ENCODE measurements at places on chromosomes 3 and 15.

DNA sequence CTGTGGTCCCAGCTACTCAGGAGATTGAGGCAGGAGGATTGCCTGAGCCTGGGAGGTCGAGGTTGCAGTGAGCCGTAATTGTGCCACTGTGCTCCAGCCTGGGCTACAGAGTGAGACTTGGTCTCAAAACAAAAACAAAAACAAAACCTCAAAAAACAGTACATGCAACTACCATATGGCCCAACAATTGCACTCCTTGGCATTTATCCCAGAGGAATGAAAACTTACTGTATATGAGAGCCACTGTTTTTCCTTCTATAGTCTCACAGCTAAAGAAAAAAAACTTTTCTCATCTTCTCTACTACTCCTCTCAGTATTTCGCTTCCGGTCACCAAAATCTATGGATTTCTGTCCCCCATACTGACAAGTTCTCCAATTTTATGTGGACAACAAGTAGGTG lies 84.3 kb downstream of the FLNB start:
- DNase-seq: no peak

DNA sequence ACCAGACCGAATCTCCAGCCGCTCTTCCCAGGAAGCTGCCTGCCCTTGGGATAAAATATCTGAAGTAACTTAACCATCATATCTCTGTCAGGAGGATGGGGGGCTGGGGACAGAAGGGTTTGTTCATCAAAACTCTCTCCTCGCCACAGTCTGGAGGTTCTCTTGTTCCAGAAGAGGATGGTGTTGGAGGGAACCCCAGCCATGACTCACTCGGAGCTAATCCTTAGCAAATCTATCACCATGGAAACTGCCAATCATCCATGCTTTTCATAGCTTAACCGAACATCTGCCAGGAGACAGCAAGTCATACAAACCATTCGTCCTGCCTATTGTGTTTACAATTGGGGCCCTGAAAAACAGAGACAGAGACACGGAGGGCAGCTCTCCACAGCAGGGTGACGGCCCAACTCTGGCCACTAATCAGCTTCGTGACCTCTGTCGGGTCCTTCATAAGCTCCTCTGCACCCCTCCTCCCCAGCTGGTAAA lies 73.8 kb upstream of the HEG1 start:
- no peak for DNase-seq

GRCh38 chr15:26065723-26066122 lies 202.6 kb upstream of the ATP10A start:
- DNase-seq: no peak

- no peak for DNase-seq
Observed at GRCh38 chr3:70729845-70730244, 417.4 kb upstream of the MDFIC2 start.

GRCh38 chr3:125194849-125195601 lies 17.5 kb downstream of the SLC12A8 start:
- DNase-seq: no peak

DNA sequence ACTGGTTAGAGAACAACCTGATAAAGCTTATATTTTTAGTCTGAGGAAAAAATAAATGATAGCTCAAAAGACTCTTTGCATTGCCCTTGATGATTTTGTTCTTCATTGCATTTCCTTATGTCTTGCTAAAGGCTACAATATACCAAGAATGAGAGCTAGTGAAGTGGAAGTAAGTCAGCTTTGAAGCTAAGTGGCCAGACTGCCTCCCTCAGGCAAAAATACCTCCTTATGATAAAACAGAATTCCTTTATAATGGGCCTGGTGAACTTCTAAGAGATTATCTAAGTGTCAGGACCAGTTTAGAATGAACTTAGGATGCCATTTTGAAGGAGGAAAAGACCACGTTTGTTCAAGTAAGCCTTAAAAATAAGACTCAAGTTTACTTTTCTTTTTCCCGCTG lies 678.4 kb downstream of the ROBO2 start:
- no peak for DNase-seq

DNA sequence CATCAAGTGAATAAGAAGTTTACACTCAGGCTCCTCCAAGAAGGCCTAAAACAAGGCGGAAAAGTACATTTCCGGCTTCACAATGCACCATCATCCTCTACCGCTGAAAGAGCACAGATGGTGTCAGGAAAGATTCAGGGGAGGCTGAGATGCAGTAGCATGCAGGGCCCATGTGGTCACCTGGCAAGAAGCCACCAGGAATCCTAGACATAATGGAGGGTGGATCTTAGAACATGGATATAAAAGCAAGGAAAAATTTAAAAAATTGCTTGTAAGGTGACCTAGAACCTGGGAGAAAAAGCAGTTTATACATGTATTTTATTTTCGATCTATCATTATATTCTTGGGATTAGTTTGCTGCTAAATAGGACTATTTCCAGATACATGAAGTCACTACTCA lies 21.9 kb upstream of the OTOL1 start:
- DNase-seq: no peak

DNA sequence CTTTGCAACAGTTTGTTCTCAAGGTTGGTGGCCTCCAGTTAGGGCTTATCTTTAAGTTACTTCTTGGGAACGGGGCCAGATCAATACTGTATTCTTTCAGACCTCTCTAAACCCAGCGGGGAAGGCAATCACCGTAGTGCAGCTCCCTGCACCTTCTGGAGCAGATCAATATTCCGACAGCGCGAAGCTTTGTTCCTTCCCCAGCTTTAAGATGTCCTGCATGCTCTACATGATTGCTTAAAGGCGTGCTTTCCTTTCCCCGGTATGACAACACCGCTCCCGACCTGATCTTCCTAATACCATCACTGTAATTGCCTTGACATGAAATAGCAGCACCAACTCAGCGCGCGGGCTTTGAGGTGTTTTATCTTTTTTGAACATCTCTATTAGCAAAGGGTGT lies 755.2 kb downstream of the NR2F2 start:
- DNase-seq: no peak

DNA sequence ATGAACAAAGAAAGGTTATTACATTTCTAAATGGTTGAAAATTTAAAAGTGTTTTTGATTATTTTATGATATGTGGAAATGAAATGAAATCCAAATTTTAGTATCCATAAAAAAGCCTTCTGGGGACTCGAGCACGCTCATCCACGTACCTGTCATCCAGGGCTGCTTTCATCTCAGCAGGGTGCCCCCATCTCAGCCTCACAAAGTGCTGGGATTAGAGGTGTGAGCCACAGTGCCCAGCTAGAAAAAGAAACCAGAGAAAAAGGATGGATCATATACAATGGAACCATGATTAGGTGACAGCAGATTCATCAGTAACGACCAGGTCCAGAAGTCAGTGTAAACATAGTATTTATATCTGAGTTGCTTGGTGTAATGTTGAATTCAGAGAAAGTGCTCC lies 49.7 kb downstream of the STARD5 start:
- DNase-seq: no peak

- DNase-seq: no peak
Observed at GRCh38 chr3:31634476-31634875, 101.8 kb downstream of the STT3B start.

DNA sequence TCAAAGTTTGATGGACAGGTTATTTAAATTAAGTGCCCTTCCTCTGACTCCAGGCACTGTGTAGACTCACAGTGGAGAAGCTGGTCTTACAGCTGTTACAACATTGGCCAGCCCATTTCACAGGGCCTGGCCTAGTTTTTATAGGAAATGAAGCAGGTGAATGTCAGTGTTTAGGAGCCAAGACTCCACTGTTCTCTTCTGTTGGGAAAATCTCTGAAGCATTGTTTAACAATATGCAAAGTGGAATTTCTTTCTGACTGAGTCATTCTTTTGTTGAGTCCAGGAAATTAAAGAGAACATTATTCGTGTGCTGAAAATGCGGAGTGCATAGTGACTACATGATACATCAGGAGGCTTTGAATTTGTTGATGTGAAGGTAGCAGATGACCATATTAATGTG lies 64.7 kb downstream of the ARRDC4 start:
- DNase-seq: no peak

DNA sequence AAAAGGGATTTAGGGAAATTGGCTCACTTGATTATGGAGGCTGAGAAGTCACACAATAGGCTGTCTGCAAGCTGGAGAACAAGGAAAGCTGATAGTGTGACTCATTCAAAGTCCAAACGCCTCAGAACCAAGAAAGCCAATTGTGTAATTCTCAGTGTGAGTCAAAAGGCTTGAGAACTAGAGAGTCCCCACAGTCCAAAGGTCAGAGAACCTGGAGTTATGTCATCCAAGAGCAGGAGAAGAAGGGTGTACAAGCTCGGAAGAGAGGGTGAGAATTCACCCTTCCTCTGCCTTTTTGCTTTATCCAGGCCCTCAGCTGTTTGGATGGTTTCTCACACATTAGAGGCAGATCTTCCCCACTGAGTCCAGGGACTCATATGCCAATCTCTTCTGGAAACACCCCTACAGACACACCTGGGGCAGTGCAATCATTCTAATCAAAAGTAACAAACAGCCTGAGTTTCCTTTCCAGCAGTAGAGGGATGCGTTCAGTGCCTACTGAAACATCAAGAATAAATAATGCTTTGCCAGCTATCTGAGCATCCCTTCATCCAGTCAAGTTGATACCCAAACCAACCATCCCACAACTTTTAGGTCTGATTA lies 271.5 kb downstream of the SATB1 start:
- no peak for DNase-seq

GRCh38 chr3:118675305-118675704 lies 359.3 kb downstream of the IGSF11 start:
- no peak for DNase-seq

DNA sequence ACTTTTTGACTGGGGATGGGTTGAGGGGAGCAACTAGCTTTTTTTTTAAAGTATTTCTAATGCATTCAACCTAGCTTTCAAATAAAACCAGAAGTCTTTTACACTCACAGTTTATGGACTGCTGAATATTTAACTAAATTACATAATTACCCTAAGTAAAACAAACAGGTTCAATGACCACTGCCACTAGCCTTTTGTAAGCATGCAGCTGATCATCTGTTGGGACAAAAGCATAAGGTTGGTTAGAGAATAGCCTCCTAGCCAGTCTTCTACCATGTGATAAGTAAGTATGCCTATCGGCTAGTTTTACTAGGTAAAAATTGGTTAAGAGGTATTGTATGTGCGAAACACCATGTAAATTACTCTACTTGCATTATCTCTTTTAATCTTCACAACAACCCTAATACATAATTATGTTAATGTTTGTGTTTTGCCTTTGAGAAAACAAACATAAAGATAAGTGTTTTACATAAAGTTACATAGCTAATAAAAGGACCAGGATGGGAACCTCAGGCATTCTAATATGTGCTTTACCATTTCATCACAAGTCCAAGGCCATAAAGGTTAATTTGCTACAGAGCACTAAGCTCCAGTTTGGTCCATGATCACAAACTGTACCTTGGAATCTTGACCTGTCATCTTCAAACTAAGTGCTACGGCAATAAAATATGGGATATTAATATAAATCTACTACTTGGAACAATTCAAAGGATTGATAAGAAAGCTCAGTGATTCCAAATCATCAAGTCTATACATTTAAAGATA lies 13.2 kb downstream of the PFN2 start:
- DNase-seq: no peak

- DNase-seq: no peak
Observed at GRCh38 chr15:100330221-100330620, 11.6 kb downstream of the ADAMTS17 start.

- DNase-seq: no peak
Observed at GRCh38 chr15:28106294-28107110, 7.4 kb upstream of the OCA2 start.

- DNase-seq: no peak
Observed at GRCh38 chr3:111035902-111036301, 35.7 kb upstream of the NECTIN3 start.

GRCh38 chr3:177781686-177782161 lies 584.4 kb upstream of the TBL1XR1 start:
- no peak for DNase-seq

DNA sequence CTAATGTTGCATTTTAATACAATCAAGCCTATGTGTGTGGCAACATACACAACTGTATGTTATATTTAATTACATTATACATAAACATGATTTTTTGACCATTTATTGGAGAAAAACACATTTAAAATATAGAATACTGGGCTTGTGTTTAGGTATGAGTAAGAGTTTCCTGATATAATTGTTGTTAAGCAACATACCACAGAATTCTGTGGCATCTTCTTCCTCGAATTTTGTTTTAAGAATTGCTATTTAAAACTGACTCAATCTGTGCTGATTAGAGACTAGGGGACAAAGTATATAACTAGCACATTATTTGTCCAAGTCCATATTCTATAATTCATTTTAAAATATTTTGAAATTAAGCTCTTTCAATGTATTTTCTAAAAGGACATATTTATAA lies 376.8 kb upstream of the THBS1 start:
- DNase-seq: no peak

DNA sequence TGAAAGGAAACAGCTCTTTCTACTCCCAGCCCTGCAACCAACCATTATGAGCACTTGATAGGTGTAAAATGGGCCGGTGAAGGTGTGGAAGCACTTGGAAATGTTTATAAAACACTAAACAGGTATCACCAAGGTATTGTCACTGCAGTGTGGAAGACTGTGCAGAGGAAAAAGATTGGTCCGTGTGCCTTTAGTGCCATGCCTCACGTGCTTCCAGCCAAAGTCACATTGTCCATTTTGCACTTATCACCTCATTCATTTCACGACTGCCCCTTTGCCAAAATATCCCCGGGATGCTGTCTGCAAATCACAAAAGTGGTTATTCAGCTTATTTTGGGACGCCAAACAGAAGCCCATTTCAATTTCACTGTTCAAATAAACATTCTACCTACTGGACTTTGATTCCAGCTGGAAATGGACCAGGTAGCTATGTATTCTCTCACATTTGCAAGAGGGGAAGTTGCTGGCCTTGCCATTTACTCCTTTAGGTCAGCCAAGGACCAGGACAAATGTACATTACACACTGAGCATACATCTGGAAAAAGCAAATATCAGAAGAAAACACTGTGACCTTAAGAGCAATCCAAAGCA lies 58.4 kb downstream of the ARRDC4 start:
- DNase-seq: no peak

DNA sequence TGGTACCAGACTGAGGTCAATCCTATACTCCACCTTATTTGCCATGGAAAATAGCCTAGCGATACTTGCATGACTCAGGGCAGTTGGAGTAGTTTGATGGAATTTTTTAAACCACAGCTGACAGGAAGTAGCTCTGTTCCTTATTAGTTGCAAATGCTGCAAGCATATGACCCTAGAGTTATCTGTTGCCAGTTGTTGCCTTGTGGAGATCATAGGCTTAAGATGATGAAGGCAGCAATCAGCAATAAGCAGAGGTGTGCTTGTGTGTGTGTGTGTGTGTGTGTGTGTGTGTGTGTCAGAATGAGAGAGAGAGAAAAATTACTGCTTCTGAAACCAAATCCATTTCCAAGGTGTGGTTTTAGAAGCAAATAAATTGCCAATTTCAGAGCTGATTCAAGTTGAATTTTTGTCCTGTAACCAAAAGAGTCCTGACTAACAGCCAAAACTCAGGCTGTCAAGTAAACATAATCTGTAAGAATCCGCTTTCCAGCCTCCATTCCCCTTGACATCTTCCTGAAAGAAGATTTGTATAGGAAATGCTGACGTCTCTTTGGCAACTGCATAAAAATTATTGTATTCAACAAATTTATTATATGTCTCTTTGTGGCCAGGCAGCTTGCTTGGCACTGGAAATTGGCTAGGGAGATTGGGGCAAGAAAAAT lies 141.2 kb downstream of the SERPINI1 start:
- no peak for DNase-seq

- no peak for DNase-seq
Observed at GRCh38 chr15:55564347-55565145, 23.6 kb downstream of the PYGO1 start.

- no peak for DNase-seq
Observed at GRCh38 chr3:47512416-47513124, 942 bp downstream of the ELP6 start.
